ENCODE measurements at places on chromosomes 3 and 15.

GRCh38 chr3:101532783-101533602 lies 20.0 kb upstream of the SENP7 start:
- DNase-seq: no peak

DNA sequence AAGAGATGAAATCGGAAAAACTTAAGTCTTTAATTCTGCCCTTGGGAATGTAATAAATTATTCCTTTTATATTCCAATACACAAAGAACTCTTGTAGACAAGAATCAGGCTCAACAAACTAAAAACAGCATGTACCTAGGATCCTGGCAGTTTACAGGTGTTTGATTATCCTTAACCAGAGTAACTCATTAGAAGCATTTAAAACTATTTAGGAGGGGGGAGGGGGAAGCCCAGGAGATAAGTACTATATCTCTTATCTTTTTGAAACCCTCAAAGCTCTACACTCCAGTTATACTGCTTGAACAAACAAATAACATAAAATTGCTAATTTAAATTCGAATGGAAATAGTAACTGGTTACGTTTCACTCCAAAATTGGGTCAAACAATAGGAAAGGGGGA lies 1.9 kb downstream of the CNBP start:
- no peak for DNase-seq

GRCh38 chr15:100942656-100943425 lies 23.7 kb downstream of the LRRK1 start:
- no peak for DNase-seq

DNA sequence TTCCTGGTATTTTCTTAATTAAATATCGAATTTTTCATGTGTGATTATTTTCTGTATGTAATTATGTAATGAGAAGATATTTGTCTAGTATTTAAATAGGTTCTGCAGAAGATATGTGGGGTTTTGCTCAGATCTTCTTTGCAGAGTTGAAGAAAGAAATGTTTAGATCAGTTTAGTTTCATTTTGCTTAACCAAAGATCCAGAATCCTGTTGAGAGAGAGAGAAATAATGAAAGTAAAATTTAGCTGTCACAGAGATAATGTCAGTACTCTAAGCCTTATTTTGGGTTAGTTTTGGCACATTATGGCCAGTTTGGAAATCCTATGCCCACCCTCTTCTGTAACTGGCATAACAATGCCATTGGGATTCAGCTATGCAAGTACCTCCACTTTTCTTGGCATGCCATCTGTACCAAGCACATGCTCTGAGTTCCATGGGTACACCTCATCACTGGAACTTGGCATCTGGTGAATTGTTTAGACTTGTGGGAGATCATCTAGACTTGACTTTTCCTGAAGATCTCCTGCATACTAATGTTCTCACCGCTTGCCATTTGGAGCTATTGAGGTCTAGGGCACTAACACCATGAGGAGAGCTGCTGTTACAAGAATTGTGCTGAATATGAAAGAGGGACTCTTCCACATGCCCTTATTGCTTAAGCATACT lies 30.9 kb downstream of the PLSCR1 start:
- DNase-seq: no peak

- DNase-seq: no peak
Observed at GRCh38 chr3:67044955-67045354, 46.8 kb downstream of the KBTBD8 start.

DNA sequence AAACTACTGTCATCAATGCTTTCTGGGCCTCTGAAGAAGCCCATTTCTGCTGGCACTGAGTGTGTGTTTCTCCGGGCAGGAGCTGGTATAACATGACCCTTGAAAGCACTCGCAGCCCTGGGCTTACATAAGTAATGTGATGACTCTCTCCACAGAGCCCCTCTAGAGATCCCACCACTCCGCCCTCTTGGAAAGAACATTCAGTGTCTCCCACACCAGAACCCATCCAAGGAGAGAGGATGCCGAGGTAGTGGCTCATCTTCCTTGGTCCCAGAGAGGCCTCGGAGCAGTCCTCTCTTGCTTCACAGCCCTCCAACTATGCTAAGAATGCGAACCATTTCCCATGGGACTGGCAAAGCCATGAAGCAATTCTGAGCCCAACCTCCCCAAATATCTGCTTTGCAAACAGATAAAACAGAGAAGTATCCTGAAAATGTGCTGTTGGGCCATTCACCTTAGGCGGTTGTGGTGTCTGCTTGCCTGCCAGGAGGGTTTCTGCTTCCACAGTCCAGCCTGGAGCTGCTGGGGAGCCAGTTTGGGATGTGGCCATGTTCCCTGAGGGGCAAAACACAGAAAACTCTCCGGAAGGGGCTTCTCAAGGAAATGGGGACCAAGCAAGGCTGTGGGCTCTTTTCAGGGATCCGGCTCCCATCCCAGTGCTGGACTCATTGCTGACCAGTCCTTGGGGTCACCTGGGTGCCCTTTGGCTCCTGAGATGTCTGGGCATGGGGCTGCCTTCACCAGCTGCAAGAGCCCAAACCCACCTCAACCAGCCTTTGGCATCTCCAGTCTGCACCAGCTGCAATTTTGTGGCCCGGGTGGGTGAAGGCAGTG lies 47.3 kb downstream of the AMOTL2 start:
- no peak for DNase-seq

DNA sequence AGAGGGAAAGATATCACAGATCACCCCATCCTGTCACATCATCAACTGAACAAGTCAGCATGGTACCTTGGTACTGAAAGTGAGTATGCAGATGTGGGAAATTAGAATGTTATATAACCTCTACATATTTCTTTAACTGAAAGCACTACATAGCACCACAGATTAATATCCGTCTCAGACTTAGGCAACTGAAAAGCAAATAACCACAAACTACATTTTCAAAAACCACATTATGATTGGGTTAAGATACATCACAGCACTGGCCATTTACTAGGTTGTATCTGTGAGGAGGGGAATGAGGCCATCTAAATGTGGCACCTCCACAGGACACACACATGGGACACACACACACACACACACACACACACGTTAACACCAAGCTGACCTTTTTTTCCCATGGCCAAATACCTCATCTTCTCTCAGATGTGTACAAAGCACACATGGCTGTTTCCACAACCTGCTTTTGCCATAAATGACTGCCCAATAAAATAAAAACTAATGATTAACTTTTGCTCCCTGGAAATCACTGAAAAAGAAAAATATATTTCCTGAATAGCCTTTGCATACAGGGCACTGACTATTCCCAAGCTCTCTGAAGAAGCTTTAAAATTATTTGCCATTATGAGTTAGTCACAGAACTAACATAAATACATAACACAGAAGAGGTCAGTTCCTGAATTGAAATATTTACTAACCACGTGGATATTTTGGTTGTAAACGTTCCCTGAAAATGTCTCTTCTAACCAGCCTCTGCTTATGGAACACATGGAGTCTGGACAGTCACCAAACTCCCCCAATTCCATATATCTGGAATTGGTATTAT lies 60.1 kb downstream of the SUMF1 start:
- DNase-seq: no peak

GRCh38 chr3:100682056-100682853 lies 27.0 kb upstream of the TFG start:
- no peak for DNase-seq

DNA sequence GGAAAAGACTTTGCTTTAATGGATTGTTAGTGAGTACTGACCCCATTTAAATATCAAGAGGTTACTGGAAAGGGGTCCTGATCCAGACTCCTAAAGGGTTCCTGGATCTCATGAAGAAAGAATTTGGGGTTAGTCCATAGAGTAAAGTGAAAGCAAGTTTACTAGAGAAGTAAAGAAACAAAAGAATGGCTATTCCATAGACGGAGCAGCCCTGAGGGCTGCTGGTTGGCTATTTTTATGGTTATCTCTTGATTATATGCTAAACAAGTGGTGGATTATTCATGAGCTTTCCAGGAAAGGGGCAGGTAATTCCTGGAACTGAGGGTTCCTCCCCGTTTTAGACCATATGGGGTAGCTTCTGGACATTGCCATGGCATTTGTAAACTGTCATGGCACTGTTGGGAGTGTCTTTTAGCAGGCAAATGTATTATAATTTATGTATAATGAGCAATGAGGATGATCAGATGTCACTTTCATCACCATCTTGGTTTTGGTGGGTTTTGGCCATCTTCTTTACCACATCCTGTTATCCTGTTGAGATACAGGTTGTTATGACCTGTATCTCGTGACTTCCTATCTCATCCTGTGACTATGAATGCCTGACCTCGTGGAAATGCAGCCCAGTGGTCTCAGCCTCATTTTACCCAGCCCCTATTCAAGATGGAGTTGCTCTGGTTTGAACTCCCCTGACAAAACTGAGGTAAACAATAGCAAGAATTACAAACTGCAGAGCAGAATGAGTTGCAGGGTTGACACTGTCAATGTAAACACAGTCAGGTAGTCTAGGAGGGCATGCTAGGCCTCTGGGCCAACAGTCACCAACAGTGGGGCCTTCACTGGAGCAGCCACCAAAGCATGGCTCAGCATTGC lies 10.3 kb upstream of the GPR160 start:
- DNase-seq: no peak

- no peak for DNase-seq
Observed at GRCh38 chr15:40706121-40706520, 11.1 kb downstream of the RAD51 start.

GRCh38 chr15:94644433-94644832 lies 413.1 kb downstream of the MCTP2 start:
- DNase-seq: no peak

- no peak for DNase-seq
Observed at GRCh38 chr3:14274999-14275961, 96.7 kb downstream of the LSM3 start.

- no peak for DNase-seq
Observed at GRCh38 chr15:68639926-68640600, 61.3 kb downstream of the CORO2B start.

GRCh38 chr15:101539492-101539891 lies 50.0 kb upstream of the PCSK6 start:
- no peak for DNase-seq

DNA sequence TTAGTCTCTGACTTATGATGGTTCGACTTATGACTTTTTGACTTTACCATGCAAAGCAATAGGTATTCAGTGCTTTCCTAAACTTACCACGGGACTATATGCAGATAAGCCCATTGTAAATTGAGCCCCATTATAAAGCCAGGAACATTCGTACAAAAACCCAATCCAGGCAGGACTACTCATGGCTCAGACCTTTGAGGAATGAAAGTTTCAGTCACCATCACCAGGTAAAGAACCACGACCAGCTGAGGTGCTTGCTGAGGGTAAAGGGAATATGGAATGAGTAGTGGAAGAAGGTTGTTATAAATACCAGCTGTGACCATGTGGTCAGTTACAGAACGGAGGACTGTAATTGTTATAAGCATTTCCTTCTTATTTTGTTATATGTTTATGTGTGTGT lies 54.9 kb upstream of the BNC1 start:
- DNase-seq: no peak

GRCh38 chr3:133747907-133748639 lies 1.9 kb downstream of the TF start:
- DNase-seq: no peak

GRCh38 chr15:35728219-35728940 lies 182.4 kb upstream of the DPH6 start:
- DNase-seq: no peak

DNA sequence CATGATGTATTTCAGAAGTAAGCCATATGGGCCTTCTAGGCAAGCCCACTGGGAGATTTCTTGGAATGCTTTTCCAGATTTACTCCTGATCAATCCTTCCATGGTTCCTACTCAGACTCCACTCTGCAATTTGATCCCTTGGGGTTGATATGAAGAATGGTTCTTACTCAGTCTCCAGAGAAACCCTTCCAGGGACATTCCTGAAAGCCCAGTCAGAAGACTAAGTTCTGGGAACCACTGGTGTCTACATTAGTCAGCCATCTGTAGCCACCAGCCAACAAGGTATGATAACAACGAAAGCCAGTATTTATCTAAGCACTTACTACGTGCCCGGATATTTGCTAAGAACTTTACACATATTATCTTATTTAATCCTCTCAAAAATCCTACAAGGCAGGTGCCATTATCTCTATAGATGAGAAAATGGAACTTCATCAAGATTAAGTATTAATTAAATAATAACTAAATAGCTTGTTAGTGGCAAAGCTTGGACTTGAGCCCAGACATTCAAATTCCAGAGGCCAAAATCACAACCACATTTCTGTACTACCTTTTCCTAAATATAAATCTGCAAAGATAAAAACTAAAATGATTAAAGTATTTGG lies 32.7 kb downstream of the ZNF385D start:
- no peak for DNase-seq

DNA sequence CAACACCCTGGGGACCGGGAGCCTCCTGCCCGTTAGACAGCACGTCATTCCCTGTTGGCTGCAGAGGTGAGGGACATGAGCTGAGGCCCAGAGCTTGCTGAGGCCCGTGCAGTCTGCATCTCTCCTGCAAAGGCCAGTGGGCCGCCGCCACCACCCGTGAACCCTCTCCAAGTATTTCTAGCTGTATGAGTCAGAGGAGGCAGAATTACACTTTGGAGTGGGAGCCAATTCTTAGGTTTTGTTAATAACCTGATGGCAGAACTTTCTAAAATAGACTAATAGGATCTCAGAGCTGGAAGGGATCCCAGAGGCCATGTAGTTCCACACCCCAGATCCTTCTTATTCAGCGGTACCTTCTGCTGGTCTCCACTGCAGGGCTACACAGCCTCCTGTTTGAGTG lies 335.2 kb upstream of the CTDSPL start:
- no peak for DNase-seq

DNA sequence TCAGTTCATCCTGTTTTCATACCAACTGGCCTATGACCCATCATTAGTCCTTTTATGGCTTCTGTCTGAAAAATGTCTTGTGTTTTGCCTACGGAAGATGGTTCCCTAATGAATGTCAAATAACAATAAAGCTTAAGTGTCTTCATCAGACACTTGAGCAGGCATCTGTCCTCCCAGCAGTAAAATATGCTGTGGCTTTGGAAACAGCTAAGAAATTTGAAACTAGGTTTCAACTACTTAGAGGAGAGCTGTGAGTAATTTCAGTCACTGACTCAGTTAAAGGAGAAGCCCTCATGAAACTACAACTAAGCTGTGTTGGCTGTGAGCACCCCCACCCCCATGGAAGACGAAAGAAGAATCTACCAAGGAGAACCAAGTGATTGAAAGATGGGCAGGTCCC lies 409.4 kb upstream of the PPP2R3A start:
- DNase-seq: no peak

GRCh38 chr3:72448858-72449257 lies 399.4 kb downstream of the SHQ1 start:
- DNase-seq: no peak

DNA sequence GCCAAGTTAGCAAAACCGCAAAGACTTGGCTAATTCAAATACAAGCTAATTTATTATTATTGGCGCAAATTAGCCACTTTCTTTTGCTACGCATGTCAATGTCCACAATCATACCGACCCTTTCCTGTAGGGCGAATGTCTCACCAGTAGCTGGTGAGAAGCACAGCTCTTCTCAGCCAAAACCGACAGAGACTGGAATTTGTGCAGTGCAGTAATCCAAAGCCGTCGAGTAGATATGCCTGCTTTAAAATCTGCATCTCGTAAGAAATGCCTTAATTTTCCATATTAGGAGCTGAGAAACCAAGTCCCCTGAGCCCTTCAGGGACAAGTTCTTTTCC lies 614 bp upstream of the MINDY2 start:
- DNase-seq: no peak

- DNase-seq: no peak
Observed at GRCh38 chr15:63915873-63916771, 82.4 kb upstream of the HERC1 start.

Data from stimulated activated CD4-positive, alpha-beta T cell treated with anti-CD3 and anti-CD28 coated beads, Interleukin-2, amount 100 ng/mL, for 48 hours (primary cell).